SK-N-SH treated with all-trans-retinoic acid at 6 μM for 48 hours (cell line): ENCODE measurements at places on chromosomes 7 and 10.

GRCh38 chr10:97404044-97404443 is 2.9 kb upstream of the RRP12 start:
- no peak for ATAC-seq

DNA sequence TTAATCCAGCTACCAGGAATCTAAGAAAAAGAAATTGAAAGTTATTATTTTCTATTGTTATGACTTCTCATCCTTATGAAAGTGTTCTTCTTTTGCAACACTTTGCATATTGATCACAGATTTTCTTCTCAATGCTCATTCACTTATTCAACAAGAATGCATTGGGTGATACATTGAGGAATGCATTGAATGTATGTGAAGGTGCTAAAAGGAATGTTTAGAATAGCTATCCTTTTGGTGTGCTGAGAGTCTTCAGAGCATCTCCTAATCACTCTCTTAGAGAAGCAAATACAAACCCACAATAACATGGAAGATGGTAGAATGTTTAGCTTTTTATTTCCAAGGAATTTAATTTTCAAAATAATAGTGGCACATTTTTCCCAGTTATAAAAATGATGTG is 122.1 kb upstream of the KMT2E start:
- no peak for ATAC-seq

DNA sequence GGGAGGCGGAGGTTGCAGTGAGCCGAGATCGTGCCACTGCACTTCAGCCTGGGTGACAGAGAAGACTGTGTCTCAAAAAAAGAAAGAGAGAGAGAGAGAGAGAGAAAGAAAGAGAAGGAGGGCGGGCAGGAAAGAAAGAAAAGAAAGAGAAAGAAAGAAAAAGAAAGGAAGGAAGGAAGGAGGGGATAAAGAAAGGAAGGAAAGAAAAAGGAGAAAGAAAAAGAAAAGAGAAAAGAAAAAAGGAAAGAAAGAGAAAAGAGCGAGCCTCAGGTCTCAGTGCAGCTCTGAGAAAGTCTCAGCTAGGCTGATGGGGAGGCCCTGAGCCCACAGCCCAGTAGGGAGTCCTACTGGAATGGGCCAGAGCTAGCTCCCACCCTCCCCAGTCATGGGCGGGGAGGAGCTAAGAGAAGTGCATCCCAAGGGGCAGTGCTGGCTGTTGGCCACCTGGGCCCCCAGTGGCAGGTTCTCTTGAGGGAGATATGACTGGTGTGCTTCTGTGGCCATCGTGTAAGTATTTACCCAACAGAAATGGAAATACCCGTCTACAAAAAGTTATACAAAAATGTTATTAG is 69.3 kb downstream of the ABRAXAS2 start:
- no peak for ATAC-seq

DNA sequence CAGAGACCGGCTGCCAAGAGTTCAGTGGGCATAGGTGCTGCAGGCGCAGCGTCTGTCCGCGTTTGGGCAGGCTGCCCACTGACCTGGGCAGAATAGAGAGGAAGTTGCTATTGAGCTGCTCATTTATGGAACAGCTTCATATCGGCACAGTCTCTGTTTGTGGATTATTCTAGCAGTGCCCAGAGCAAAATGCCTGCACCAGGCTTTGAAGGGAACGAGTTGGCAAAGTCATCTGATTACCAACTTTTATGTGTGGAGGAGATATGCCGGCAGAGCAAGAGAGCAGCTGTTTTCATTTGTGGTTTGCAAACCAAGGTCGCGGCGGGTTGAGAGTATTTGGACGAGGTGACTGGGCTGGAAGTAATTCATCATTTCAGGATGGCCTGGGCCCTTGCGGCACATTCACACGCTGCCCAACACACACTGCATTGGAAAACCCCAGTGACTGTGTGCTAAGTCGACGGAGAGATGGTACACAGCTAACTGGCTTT is 228.5 kb downstream of the TCERG1L start:
- ATAC-seq, result no peak; the same call in 2 of the 3 replicates

DNA sequence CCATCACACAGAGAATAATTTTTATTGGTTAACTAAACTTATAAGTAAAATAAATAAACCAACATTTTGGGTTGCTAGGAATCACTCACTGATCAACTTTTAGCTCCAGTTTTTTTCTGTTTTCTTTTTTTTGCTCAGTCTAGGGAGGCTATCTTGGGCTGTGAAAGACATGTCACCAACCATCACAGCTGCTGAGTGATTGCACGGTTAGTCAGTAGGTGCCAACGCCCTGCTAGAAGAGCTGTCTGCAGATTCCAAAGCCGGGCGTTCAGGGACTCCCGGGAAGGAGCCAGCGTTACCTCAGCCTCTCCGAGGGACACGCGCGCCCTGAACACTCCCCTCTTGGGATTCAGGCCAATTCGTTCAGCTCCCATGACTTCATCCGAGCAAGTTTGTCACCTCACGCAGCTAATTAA is 604 bp upstream of the STAM start:
- peak; percentile 76 for ATAC-seq

- ATAC-seq, result no peak
These were observed 247.8 kb downstream of the DOCK4 start for GRCh38 chr7:111958431-111958830.
